T-cell (primary cell): ENCODE measurements at places on chromosomes 4 and X.

DNA sequence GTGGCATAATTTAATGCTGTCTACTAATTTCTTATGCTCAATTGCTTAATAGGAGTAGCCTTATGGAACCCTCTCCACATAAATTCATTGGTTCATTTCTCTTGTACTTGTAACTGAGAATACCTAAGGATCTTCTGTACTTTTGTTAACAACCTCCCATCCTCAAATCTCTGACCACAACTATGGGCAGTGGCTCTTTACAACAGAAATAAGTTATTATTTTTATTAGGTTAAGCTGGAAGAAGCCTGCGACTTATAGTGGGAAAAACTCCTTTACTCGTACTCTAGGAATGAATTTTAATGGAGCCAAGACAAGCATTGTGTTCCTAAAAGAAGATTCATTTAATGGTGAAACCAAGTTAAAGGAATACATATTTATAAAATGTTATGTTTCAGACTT, 337.1 kb upstream of the CTSO start:
- no peak for DNase-seq

- no peak for DNase-seq
Observed at GRCh38 chrX:110171442-110171841, 146.4 kb downstream of the AMMECR1 start.

DNA sequence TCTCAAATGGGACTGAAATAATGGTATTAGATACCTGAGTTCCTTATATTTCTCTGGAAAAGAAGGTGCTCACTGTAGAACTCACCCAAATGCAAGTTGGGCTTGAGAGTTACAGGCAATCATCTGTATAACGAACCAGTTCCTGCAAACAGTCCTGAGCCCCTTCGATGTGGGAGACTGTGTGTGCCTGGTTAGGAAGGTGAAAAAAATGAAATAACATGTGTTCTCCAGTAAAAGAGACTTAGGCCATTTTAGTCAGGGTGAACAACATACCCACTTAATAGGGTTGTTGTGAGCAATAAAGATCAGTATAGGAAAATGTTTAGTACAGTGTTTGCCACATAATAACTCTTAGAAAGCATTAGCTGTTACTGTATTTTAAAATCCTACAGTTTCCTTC, 23.4 kb downstream of the STIM2 start:
- no peak for DNase-seq

DNA sequence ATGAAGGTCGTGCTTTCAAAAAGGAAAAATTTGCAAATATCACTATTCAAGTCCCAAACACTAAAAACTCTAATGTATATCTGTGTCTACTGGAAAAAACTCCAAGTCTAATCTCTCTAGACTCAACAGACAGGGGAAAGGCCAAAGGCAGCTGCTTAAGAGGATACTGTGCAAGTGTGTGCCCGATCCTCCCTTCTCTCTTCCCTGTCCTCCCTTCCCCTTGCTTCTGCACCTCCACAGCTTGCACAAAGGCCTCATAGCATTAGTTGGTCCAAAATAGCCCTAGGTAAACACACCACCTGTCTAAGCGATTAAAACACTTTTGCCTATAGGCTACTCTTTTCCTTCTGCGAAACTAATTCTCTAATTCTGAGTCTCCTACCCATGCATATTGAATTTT, 10.6 kb downstream of the C4orf54 start:
- no peak for DNase-seq

DNA sequence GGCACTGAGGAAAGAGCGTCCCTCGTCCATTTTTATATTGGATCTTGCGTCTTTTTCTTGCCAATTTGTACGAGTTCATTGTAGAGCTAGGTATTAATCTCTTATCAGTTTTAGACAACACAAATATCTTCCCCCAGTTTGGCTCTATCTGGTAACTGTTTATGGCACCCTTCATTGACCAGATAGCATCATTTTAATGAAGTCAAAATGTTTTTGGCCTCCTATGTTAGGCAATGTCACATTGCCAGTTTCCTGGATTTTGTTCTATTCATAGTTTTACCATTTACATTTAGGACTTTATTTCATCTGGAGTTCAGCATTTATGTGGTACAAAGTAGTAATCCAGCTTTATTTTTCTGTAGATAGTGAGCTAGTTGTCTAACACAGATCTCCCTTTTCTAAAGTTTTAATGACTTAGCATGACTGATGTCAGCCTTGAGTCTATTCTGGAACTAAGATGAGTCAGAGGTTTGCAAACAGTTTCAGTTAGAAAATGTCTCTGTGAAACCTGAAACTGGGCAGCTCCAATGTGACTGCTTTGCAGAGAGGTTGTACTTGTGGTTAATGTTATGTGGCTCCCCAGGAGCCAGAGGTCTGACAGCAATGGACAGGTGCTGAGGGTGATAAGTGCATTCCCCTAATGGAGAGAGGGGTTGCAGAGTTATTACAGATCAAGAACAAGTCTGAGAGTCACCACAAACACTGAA, 5.3 kb upstream of the STBD1 start:
- no peak for DNase-seq

DNA sequence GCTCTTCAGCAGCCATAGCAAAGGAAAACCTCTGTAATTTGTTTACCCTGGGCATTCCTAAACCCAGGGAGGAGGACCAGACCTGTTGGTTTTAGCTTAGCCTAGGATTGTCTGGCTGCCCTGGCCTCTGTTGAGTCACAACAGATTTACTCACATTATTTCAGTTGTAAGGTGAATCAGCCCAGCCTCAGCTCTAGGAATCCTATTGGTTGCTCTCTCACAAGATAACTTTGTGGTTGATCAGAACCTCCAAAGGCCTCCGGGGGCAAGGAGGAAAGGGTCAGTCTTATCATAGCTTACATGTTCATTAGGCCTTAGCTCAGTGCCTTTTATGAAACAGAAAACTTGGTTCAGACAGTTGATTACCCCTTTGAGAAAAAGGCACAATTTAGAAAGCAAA, 41.0 kb downstream of the PDK3 start:
- no peak for DNase-seq

DNA sequence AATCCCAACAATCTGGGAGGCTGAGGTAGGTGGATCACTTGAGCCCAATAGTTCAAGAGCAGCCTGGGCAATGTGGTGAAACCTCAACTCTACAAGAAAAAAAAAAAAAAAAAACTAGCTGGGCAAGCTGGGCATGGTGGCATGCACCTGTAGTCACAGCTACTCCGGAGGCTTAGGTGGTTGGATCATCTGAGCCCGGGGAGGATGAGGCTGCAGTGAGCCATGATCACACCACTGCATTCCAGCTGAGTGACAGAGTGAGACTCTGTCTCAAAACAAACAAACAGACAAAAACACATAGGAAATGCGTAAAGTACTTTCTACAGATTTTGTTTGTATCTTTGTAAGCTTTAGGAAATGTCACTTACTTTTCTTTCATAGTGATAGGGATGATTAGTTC, 307.2 kb upstream of the NR3C2 start:
- DNase-seq = no peak
